ENCODE measurements at places on chromosomes 1 and 21.

DNA sequence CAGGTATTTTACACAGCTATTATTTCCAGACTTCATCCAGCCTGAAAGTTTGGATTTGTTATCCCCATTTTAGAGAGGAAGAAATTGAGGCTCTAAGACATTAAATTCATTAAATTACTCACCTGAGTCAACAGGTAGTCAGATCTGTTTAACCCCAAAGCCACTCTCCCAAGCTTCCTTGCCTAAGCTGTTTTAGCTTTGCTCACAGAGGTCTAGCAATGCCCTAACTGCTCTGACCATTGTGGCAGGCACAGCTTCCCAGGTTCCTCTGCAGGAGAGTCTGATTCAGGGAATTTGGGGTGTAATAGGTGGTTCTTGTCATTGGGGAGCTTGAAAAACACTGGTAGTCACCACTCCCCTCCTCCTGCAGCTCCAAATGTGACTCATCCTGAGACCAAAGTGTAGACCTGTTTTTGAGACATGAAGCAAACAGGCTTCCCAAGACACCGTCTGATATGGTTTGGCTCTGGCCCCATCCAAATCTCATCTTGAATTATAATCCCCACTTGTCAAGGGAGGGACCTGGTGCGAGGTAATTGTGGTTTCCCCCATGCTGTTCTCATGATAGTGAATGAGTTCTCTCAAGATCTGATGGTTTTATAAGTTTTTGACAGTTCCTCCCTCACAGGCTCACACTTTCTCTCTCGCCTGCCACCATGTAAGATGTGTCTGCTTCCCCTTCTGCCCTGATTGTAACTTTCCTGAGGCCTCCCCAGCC, 142.8 kb upstream of the DNAH14 start:
- DNase-seq: no peak

- no peak for DNase-seq
Measured at GRCh38 chr1:178048426-178048825, 45.5 kb upstream of the RASAL2 start.

DNA sequence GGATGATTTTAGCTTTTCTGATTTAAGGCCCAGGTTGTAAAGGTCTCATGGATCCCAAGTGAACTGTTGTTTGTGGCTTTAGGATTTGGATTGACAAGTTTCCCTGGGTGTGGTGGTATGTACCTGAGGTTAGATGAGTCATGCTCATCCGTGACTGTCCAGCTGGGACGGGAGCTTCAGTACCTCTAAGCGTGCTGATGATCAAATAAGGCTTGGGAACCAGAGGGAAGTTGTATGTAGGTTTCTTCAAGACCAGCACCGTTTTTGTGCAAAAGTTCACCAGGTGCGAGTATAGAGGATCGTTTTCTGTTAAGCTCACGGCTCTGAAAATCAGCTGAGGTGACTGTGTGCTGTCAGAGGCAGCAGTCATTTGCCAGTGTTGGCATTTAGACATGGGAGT, 19.8 kb downstream of the PLA2G2E start:
- no peak for DNase-seq

DNA sequence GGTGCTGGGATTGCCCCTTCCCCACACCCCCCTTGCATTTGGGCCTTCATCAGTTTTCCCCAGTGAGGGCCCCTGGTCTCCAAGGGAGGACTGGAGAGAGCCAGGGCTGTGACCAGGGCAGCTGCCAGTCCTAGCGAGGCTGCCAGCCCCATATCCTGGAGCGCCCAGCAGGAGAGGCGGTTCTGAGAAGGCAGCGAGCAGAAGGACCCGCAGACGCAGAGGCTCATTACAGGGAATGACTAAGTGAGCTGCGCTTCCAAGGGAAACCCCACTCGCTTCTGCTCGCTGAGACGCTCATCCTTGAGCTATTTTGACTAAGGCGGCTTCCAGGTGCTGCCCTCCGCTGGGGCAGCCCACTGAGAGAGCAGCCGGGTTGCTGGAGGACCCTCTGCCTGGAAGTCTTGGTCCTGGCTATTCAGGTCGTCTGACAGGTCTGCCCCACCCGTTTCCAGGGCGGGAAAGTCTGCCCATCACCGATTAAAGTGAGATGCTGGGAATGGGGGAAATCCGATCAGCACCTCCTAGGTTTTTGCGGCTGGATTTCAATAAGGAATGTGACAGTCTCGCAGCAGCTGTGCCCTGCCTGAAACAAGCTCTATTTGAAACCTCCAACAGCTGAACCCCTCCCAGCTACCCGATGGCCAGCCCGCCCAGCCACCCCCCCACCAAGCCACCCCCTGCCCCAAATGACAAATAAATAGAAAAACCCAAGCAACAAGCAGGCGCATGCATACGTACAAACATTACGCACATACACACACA, 2.8 kb downstream of the KCNN3 start:
- DNase-seq: no peak

- DNase-seq: no peak
Measured at GRCh38 chr1:224734261-224734935, 118.3 kb downstream of the CNIH3 start.

DNA sequence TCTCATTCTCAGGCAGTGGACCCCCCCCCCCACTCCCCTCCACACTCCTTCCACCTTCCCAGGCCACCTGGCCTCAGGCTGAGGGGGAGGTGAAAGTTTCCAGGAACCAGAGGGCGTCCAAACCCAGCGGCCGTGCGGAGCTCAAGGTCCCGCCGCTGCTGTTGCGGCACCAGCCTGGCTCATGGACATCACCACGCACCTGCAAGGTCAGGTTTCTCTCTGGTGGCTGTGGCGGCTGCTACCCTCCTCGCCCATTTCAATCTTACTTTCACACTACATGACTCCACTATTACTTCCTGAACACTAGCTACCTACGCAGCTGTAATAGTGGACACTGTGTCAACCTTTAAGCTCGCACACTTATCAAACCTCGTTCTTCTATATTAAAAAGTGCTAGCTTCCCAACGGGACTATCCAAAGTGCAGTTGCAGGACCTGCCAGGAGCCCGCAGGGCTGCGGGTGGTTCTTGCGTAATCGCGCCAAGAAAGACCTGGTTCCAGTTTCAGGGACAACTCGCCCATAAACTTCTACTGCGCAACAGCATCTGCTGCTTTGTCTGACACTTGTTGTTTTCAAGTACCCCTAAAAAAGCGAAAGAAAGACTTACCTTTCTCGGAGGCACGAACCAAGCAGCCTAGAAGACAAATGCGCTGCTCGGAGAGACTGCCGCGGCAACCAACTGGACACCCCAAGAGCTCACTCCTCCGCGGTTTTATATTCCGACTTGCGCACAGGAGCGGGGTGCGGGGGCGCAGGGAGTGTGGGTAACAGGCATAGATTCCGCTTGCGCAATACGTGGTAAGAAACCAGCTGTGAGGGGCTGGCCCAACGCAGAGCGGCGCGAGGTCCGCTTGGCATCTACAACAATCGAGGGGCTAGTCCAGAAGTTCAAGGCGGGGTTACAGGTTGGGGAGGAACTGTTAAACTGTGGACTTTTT, at the start of gene DIRAS3:
Gene DIRAS3 (minus strand): TSS at position 687 of the 938 bp plus-strand sequence. CDS start 3,330 bp downstream, outside the sequence.
- no peak for DNase-seq

DNA sequence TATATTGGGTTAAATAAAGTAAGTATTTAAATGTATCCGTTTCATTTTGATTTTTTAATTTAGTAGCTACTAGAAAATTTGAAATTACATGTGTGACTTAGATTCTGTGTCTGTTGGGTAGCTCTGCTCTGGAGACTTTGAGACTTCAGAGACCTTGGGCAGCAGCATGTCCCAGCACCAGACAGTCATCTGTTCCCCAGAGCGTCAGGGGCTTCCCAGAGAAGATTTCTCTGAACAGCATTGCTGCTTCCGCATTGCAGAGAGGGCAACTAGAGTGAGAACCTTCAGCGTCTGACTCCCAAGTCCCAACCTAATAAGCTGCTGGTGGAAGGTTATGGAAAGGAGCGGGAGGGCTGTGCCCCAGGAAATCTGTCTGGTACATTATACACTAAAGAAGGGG, 6.6 kb downstream of the LINGO4 start:
- DNase-seq: no peak

DNA sequence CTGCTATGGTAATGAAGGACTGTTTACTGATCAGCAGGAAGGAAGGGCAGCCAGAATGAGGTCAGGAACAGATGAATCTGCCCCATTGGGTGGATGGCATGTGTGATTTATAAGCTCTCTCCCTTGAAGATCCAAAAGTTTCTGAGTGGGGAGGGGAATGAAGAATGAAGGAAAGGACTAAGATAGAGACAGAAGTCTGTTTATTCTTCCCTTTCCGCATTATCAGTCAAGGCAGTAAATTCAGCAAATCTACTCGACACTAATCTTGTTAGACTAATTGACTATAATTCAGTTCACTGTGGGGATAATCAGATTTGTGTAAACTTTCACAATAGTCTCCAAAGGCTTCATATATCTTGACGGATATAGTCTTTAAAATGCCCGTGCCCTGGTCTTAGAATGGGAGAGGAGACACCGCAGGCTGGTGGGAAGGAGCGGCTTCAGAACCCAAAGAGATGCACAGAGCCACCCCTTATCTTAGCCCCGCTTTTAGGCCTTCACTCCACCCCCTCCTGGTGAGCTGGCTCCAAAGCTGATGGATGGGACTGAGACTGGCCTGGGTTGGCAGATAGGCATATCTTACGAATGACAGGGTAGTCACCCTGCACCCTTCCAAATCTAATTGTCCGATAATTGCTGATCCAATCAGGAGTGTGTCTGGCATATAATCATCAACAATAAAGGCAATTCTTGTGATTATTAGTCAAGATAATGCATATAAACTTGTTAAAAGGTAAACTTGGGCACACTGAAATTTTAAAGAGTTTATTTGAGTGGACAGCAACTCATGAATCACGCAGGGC, 76.0 kb upstream of the PPM1J start:
- DNase-seq: no peak

- DNase-seq: no peak
Measured at GRCh38 chr1:160104486-160104885, 6.1 kb upstream of the IGSF8 start.

DNA sequence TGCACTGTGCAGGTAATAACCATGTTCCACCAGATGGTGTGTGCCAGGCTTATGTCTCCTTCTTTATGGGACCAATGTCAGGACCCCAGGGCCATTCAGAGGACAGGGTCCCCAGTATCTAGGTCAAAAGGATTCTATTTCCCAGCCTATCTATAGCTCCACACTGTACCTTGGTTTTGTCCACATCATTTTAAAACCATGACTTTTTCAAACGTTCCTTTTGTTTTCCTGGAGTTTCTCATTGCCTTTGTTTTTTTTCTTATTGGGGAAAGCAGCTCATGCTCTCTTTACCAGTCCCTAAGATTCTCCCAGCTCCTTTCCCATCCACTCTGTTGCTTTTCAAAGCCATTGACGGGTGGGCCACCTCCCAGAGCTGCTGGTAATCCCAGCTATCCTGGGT, 12.6 kb downstream of the PLCH2 start:
- DNase-seq: no peak

DNA sequence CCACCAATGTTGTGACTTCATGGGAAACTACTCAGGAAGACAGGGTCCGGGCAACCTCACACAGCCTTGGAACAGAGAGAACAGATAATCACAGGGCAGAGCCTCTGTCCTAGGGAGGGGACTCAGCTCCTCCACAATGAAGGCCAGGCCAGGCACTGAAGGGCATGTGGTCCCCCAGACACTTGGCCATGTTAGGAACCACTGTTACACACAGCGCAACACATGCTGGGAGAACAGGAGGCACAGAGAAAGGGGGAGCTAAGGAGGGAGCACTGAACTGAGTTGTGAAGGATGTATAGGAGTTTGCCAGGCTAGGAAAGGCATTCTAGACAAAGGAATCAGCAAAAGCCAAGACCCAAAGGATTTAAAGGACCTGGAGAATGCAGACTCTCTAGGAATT, 127.6 kb downstream of the DMRTB1 start:
- no peak for DNase-seq

DNA sequence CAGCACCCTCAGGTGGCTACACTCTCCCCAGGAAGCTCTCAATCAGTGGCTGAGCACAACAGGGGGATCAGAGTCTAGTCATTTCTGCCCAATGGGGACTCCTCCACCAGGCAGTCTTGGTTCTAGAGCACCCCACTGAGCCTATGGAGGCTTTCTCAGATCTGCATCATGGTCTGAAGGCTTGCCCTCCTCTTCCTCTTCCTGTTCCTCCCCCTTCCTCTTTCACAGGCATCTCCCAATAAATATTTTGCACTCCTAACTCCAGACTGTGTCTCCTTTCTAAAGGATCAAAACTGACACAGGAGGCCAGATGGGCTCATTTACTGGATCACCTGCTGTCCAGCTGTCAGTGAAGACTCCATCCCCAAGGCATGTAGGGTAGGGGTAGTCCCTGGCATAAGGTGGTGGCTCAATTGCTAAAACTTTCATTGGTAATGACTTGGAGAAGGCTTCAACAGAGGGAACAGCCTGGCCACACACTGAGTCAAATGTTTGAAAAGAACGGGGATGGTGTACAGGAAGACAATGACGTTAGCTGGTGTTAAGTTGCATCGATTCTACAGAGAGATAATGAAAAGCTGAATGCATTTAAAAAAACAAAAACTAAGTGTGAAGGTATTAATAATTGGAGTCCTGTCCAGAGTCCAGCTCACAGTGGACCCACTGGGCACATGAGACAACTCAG, 84.2 kb upstream of the SLC2A1 start:
- DNase-seq: no peak

- DNase-seq: no peak
Measured at GRCh38 chr21:16117851-16118590, 388.2 kb downstream of the USP25 start.

- no peak for DNase-seq
Measured at GRCh38 chr1:208552928-208553327, 308.7 kb upstream of the PLXNA2 start.

DNA sequence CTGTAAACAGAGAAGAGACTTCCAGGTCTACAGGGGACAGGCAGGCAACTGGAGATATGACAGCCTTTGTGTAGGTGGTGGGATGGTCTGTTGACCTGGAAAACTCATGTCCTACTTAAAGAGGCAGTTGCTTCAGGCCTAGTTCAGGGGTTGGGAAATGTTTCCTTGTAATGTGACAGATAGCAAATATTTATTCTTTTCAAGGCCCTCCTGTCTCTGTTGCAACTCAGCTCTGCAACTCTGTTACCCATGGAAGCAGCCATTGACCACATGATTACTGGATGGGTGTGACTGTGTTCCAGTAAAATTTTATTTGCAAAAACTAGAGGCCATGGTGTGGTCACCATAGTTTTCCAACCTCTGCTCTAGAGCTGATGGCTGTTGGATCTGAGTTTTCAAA, 341.9 kb downstream of the PTBP2 start:
- DNase-seq: no peak

DNA sequence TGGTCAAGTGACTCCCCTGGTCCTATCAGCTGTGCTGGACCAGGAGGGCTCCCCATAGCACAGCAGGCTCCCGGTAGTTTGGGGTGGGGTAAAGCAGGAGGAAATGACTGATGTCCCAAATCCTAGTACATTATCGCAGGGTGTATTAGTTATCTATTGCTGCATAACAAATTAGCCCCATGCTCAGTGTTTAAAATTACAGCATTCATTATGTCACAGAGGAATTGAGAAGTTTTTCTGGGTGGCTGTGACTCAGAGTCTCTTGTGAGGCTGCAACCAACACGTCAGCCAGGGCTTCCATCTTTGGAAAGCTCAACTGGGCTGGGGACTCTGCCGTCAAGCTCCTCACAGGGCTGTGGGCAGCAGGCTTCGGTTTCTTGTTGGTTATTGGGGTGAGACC, 34.3 kb upstream of the LAPTM5 start:
- no peak for DNase-seq

GRCh38 chr1:96962751-96963211, 241.2 kb downstream of the PTBP2 start:
- DNase-seq: no peak

GRCh38 chr1:198679535-198680173, 40.8 kb downstream of the PTPRC start:
- DNase-seq: no peak

Data from CD4-positive, alpha-beta T cell treated with Interleukin-15 for 4 hours (primary cell).